Activated naive CD8-positive, alpha-beta T cell treated with anti-CD3 and anti-CD28 coated beads, Interleukin-2, amount 10 ng/mL, durations not matched to agents 7 days and 5 days (primary cell): ENCODE measurements at places on chromosomes 2 and 18.

DNA sequence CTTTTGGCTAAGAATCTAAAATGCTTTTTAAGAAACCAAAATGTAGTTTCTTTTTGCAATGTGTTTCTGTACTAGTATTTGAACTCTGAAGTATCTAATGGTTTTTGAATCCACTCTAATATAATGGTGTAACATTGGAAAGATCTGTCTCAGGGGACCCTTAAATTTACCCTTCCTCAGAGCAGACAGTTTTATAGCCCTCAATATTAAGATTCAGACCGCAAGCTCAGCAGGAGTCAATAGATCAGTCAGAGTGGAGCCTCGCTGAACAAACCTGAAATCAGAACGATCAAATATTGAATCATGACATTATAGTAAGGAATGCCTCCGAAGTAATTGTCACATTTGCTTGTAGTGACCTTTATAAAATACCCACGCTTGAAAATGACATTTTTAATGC, 18.3 kb downstream of the SGPP2 start:
- no peak for DNase-seq

DNA sequence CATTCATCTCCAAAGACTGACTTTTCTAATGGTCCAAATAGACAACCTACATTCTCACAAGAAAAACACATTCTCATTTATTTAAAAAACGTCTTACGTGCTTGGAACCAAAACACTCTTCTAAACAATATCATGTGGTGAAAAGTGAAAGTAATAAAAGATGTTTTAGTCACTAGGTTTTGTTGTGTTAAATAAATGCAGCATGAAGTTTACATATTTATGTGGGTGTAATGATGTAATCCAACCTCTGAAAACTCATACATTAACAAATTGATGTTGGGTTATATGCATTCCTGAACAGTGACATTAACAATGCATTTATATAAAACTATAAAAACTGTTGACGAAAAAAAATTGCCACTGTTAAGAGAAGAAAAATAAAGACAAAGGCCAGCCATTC, 55.1 kb upstream of the ACVR2A start:
- no peak for DNase-seq

GRCh38 chr2:128368437-128369107, 49.9 kb upstream of the HS6ST1 start:
- peak; percentile 20 for DNase-seq

DNA sequence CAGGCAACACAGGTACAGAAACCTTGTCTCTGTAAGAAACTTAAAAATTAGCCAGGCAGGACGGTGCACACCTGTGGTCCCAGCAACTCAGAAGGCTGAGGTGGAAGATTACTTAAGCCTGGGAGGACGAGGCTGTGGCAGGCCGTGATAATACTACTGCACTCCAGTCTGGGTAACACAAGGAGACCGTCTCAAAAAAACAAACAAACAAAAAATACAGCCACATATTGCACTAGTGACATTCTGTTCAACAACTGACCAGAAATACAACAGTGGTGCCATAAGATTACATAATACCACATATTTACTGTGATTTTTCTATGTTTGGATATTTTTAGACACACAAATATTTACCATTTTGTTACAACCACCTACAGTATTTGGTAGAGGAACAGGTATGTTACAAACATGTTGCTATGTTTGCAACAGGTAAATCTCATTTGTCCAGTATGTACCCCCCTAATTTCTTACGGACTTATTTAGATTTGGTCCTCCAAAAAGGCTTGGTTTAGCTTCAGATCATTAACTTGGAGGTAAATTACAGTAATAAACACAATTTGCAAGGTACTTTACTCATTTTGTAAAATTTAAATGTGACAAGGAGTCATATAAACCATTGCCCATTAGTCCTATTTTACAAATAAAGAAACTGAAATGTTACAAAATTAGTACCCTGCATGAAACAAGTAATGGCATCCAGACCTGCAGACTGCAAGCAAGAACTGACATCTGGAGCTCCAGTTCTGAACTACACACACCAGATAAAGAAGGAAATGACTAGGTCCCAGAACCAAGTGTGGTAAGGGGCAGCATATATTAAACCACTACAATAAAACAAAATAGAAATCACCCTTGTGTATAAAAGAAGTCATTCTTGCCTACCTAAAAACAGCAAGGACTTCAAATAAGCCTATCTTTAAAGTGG, 36.8 kb downstream of the TRIP12 start:
- no peak for DNase-seq

GRCh38 chr2:128783896-128784295, 465.2 kb upstream of the HS6ST1 start:
- DNase-seq: no peak

GRCh38 chr2:230891064-230891463, 26.3 kb downstream of the ITM2C start:
- DNase-seq: peak; percentile 20

DNA sequence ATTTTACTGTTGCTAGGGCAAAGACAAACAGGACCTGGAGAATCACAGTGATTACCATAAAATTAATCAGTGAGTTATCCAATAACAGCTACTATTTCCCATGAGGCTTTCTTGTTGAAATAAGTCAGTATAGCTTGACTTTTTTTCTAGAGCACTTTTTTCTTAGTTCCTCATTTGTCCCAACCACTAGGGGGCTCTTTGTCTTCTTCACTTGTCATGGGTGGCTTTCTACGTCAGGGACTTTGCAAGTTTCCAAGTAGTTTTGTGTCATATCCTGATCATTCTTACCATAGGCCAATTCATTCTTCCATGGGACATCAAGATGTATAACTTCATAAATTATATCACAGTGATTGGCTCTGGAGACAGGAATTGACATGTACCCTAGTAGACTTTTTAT, 1019.6 kb upstream of the PIK3C3 start:
- no peak for DNase-seq

DNA sequence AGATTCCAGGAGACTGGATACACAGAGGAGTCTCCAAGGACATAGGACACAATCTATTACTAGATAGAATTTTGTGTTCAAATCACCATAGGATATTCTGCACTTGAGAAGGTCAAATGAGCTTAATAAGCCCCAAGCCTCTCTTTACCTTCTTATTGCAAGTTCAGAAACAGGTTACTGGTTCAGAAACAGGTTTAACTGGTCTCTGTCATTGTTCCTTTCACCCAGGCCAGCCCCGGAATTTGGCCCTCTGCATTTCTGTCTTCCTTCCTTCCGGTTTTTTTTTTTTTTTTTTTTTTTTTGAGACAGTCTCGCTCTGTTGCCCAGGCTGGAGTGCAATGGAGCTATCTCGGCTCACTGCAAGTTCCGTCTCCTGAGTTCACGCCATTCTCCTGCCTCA, 700.2 kb downstream of the EPHA4 start:
- DNase-seq: no peak

- no peak for DNase-seq
Observed at GRCh38 chr2:42138163-42139015, 30.8 kb upstream of the EML4 start.

DNA sequence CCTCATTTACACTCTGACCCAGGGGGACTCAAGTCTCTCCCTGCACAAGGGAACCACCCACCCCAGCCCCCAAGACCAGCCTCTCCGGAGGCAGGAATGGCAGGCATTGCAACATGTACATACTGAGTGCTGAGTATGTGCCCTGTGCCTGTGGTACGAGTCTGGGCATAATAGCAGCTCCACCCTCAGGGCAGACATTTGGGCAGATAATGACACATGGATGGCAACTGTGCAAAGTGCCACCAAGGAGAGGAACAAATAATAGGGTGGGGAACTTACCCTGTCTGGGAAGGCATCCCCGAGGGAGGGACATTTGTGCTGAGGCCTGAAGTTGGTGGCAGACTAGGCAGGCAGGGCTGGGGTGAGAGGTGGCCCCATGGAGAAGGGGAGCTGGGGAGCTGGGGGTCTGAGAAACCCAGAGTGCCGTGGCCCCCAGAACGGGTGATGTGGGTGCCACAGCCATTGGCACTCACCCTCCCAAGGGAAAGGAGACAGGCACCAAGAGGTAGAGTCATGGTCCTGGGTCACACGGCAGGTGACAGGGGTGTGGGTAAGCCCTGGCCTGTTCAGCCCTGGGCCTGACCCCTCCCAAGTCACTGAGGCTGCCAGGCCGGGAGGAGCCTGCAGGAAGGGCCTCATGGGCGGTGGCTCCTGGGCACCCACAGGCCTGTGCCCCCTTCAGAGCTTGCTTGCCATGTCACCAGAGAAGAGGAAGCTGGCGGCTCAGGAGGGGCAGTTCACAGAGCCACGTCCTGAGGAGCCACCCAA, 15.7 kb upstream of the GPR17 start:
- DNase-seq: no peak

GRCh38 chr18:28189400-28190239, 12.7 kb upstream of the CDH2 start:
- DNase-seq: no peak

DNA sequence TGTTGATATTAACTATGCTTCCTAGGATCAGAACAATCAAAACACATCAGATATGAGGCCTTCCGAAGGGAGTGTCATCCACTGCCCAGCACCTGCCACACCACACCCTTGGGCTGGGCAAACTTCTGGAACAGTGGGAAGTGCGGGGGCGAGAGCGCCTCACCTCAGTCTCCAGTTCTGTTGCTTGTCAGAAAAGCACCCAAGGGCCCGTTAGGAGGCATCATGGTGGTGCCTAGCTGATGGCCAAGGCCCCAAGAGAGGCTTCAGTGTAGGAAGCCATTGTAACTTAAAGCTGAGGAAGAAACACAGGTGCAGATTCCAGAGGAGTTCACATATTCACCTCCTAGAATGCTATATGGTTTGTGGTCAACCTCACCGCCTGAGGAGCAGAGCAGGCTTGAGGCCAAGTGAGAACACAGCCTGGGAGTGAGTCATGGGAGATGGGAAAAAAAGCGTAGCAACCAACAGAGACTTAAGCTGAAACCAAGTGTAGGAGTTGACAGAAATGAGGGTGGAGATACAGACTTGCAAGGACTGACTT, 85.1 kb upstream of the ATL2 start:
- no peak for DNase-seq

GRCh38 chr2:47041063-47041462, 114.0 kb downstream of the STPG4 start:
- DNase-seq: no peak

- no peak for DNase-seq
Observed at GRCh38 chr2:88832311-88832991, 141.0 kb downstream of the RPIA start.

DNA sequence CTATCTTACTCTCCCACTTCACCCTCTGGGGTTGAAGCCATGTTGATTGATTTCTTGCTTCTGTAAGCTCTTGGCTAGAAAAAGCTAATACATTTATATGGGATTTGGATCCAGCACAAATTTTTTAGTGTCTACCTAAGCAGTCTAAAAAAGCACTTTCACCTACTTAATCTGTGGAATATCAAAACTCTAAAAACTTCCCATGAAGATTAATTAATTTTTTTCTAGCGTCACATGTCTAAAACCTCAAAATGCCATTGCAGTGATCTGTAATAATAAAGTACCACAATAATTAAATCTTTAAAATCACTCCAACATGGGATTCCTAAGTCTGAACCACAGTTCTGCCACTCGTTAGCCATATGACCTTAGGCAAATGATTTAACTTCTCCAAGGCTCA, 180.1 kb downstream of the EN1 start:
- no peak for DNase-seq
